ENCODE measurements at places on chromosomes 2 and 18. TPM values are rescaled to one million over a fixed set of nuclear protein-coding genes. Genes with fewer than 3 reads are reported as not detected.

Gene GALNT5
- total RNA-seq: 2.1 TPM

Gene DSG4
- not detected for total RNA-seq

Gene TOGARAM2
- 0.17 TPM for total RNA-seq

Gene SNORC
- total RNA-seq: 8.1 TPM

Gene TFCP2L1
- 0.95 TPM for total RNA-seq

Gene LYG2
- total RNA-seq: 0.17 TPM

Gene GPR55
- total RNA-seq: not detected

Gene HOXD4
- 0.66 TPM for total RNA-seq

Gene CNDP1
- not detected for total RNA-seq

Gene SCG2
- total RNA-seq: 1.4 TPM

Gene DSG2
- total RNA-seq: 58.5 TPM

Gene GPR39
- 9.9 TPM for total RNA-seq

Gene FSHR
- total RNA-seq: 0.07 TPM

Gene GALNT14
- 47.5 TPM for total RNA-seq

Gene NEB
- 0.17 TPM for total RNA-seq

Gene LRRC30
- total RNA-seq: not detected

Gene STARD6
- total RNA-seq: not detected

Gene CD226
- not detected for total RNA-seq

Gene MEP1B
- 0.06 TPM for total RNA-seq

Gene HOXD11
- 7.8 TPM for total RNA-seq

Gene CRYBA2
- total RNA-seq: not detected

Gene LTBP1
- 26.4 TPM for total RNA-seq

Gene REG3G
- total RNA-seq: not detected

Gene LRP2
- total RNA-seq: not detected

Gene PLEKHA3
- total RNA-seq: 18.7 TPM

Gene MARCHF4
- total RNA-seq: 64.6 TPM

Gene SLC9A4
- total RNA-seq: not detected

Gene RIT2
- not detected for total RNA-seq

Gene ZNF385B
- total RNA-seq: not detected

Gene ANKRD30B
- not detected for total RNA-seq

Gene DUSP19
- 0.70 TPM for total RNA-seq

Gene CNGA3
- total RNA-seq: 0.06 TPM

Gene IL1RL2
- not detected for total RNA-seq

Gene CPO
- not detected for total RNA-seq

Gene PJVK
- total RNA-seq: 0.70 TPM

Gene IL18R1
- 0.80 TPM for total RNA-seq

Gene NCK2
- 20.4 TPM for total RNA-seq

Gene CYTIP
- total RNA-seq: not detected

Gene UGT1A3
- total RNA-seq: 0.13 TPM

Gene KLHL29
- total RNA-seq: 3.2 TPM

Gene RBKS
- total RNA-seq: 8.0 TPM

Gene CXCR1
- not detected for total RNA-seq

Gene DPYSL5
- 4.0 TPM for total RNA-seq

Gene MAPRE2
- total RNA-seq: 13.9 TPM

Gene ITPRID2
- total RNA-seq: 58.4 TPM

Gene AFF3
- total RNA-seq: 0.22 TPM

Gene CFAP53
- 0.13 TPM for total RNA-seq

Gene FOXI3
- not detected for total RNA-seq

Gene GPATCH11
- total RNA-seq: 10.8 TPM

Gene PPP1CB
- 70.3 TPM for total RNA-seq

Gene SLC25A12
- 14.2 TPM for total RNA-seq
